ENCODE measurements at places on chromosomes 7 and 10.

DNA sequence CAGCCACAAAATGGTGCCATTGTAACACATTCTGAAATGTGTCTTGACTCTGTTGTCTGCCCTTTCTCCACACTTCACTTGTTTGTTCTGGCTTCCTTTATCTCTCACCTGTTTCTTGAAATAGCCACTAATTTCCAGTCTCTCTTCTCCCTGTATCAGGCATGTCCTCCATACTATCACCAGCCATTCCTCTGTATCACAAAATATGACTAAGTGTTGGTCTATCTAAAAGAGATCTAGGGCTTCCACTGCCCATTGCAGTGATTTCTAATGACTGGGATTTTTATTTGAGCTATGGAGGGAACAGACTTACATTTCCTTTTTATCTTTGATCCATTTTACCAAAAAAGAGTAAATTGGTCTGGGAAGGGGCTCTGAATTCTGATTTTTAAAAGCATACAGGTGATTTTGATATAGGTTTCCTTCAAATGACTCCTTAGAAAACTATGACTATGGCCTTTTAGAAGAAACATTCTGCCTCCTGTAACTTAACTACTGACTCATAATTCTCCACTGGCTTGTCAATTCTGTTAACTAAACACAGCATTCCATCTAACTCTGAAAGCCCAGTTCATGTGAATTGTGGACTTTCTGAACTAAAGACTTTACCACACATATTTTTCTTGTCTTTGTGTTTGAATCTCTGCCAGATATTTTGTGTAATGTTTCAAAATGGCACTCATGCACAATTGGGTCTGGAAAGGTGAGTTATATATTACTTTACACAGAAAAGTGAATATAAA, 1121.4 kb downstream of the XPNPEP1 start:
- no peak for DNase-seq

- DNase-seq = no peak
These were observed 13.5 kb downstream of the CNNM2 start for GRCh38 chr10:102931643-102932042.

DNA sequence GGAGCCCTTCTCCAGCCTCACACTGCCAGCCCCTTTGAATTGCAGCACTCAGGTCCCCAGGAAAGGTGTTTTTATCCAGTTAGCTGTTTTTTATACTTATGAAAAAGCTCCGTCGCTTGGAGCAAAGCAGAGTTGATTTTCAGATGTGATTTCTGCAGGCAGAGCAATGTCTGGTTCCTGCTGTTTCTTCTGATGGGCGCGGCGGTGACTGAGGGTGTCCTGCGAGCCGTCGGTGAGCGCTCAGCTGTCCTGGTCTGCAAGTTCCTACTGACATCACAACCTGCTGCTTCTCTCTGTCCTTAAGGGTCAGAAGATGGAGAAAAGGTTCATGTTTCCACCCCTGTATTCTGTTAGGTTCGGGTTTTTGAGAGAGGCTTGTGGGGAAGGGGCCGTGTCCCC, 109.6 kb upstream of the FAM20C start:
- no peak for DNase-seq

DNA sequence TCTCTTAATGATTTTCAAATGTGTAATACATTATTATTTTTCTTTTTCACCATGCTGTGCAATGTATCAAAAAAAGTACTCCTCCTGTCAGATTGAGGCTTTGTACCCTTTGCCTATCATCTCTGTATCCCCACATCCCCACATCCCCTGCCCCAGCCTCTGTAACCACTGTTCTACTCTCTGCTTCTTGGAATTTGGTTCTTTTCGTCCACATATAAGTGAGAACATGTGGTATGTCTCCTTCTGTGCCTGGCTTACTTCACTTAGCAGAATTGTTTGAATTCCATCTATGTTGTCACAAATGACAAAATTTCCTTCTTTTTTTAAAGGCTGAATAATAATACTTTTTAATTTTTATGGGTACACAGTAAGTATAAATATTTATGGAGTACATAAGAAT, 13.8 kb downstream of the TAF3 start:
- DNase-seq = no peak

- DNase-seq = no peak
These were observed 154.1 kb upstream of the AHR start for GRCh38 chr7:17144322-17144721.

GRCh38 chr10:12902135-12902572, 99.4 kb downstream of the CCDC3 start:
- peak; percentile 12 for DNase-seq

DNA sequence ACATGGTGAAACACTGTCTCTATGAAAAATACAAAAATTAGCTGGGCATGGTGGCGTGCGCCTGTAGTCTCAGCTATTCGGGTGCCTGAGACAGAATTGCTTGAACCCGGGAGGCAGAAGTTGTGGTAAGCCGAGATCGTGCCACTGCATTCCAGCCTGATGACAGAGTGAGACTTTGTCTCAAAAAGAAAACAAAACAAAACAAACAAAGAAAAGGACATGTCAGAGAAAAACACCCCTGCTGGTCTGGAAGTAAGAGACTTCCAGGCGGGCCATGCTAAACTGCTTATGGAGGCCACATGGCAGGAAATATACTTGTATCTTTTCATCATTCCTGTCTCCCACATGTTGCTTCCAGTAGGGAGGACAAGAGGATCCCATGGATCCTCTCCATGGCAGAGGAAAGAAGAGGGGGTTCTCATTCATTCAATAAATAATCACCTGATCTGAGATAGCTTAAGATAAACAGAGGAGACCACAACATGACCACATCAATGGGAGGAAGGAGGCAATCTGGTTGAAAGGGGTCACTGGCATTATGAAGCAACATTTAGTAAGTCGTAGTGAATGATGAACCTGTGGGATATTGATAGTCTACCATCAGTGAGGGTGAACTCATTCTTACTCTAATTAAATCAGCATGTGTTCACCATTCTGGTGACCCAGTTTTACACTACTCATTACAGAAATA, 60.5 kb upstream of the ZNF138 start:
- no peak for DNase-seq

GRCh38 chr7:491292-491957, 28.2 kb downstream of the PDGFA start:
- DNase-seq = no peak

DNA sequence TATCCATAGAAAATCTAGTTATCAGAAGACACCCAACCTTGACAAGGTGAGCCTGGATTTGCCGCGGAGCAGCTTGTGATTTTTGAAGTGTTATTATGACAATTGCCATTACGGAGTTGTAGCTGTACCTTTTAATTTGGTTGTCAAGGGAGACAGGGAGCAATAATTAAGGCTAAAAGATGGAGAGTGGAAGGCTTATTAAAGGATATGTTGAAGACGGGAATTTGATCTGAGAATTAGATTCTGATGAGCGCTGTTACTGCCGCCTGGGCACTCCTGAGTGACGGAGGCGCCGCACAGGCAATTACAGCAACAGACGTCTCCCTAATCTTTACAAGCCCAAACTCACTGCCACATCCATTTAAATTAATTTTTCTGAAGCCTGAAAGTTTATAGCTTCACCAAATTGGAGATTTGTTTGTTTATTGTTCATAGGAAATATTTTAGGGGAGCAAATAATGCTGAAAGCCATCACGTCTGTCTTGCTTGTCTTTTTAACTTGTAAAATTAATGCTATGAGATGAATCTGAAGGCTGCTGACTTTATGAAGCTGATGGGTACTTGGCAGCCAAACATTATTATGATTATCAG, 475.0 kb upstream of the ADARB2 start:
- DNase-seq = no peak

GRCh38 chr10:72260976-72261783, 12.5 kb upstream of the DDIT4 start:
- no peak for DNase-seq

- no peak for DNase-seq
These were observed at the start of gene GOLGA7B for GRCh38 chr10:97849687-97850402. Gene GOLGA7B (plus strand): TSS chr10:97849843. CDS start chr10:97850304, 461 bp downstream.

- DNase-seq = no peak
These were observed 244.2 kb downstream of the IPMK start for GRCh38 chr10:58023341-58024073.

All from NCI-H2107 (cell line).